Left ventricle myocardium superior (tissue), 1 donor: ENCODE measurements at places on chromosomes 12 and 14. TPM values are rescaled to one million over a fixed set of nuclear protein-coding genes. Genes with fewer than 3 reads are reported as not detected.
A peak's percentile ranks its signal among the peaks of the same experiment; 100 is the strongest.

GRCh38 chr14:104712881-104713734, 10.9 kb upstream of the ADSS1 start:
- DNase-seq, result no peak

SLCO1C1 gene
- 0.84 TPM for total RNA-seq

DNA sequence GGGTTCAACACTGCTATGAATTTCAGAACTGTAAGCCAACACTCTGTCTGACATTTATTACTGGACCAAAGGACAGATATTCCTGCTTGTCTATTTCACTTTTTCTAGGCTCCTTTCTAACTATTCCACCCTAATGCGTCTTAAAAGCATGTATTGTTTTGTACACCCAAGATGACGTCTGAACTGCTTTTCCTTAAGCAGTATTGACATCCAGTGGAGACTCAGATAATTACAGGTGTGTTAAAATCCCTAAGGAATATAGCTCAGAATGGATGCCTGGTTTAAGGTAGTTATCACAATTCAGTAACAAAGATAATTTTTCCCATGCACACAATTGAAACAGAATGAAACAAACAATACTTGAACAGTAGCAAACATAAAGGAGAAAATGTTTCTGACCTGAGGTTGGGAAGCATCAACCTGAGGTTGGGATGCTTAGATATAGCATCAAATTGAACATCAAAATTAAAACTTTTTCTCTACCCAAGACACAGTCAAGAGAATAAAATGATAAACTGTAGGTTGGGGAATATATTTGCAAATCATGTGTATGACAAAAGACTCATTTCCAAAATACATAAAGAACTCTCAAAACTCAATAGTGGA, 93.7 kb upstream of the PTPRR start:
- DNase-seq, result no peak

DNA sequence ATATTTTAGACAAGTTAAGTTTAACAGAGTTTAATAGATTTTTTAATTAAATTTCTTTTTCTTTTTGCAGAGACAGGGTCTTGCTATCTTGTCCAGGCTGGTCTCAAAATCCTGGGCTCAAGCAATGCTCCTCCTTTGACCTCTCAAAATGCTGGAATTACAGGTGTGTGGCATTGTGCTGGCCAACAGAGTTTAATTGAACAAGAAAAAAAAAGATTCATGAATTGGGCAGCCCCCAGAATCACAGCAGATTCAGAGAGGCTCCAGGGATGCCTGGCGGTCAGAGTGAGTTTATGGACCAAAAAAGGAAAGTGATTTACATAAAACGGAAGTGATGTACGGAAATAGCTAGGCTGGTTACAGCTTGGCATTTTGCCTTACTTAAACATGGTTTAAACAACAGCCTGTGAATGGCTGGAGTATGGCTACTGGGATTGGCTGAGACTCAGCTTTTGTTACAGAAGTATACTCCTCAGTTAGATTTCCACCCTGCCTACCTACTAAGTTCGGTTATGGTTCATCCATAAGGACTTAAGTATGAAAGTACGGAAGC, 14.5 kb upstream of the TESPA1 start:
- no peak for DNase-seq

MMP17 gene
- 0.47 TPM for total RNA-seq

DNA sequence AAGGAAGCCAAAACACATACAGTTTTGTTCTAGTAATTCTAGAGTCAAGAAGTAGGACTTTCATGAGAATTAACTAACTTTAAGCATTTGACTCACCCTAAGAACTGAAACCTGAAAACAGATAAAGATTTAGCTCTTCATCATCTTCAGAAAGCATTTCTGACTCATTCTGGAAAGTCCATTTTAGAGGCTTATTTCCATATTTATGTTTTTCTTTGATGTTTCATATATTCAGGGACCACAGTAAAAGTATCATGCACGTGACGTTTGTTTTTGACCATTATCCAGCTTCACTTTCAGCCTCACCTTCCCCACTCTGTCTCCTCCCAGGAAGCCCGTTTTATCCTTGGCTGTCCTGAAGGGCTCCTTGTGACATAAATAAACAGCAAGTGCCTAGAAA, 79.2 kb downstream of the MDGA2 start:
- DNase-seq, result no peak

RERG gene
- 3.8 TPM for total RNA-seq

DNA sequence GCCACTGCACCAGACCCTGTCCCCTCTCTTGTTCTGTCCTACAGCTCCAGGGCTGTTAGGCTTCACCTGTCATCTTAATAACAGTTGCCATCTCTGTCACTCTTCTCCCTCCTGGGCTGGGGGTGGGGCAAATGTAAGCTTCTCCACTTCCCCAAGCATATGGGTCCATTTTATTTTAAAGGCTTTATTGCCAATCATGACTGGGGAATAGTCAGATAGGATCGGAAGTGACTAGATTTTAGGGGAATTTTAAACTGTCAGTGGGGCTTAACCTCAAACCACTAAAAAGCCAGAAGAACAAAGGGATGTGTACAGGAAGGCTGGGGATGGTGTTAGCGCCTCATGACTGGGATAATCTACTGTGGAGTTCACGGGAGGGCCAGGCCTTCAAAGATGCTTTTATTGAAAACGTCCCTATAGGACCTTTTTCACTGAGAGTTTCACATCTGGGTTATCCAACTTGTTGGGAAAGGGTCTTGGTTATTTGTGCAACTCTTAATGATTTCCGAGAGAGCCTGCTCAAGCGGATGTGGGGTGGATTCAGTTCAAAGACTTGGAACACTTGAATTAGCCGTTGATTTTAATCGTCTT, 41.6 kb downstream of the CHST11 start:
- DNase-seq, result no peak

GRCh38 chr12:129409281-129409680, 494.5 kb downstream of the TMEM132D start:
- DNase-seq, result no peak

DNA sequence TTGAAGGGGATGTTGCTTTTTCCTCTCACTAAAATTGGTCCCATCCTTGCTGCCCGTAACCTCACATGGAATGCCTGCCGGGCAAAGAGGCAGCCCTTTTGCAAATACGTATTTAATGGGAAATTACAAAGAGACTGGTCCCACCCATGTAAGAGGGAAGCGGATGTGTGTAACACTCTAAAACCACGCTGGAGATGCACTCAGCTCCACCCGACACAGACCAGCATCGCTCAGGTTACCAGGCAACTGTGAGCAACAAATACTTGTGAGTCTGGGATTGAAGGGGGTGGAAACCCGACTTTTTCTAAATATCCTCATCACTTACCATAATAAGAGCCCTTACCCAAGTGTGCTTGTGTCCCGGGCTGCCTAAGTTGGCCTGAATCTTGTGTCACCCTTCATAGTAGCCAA, 47.7 kb downstream of the ELK3 start:
- no peak for DNase-seq

GRCh38 chr14:105153331-105153731, 15.2 kb downstream of the JAG2 start:
- DNase-seq, result peak; percentile 74

GRCh38 chr14:78758333-78758732, 588.2 kb downstream of the NRXN3 start:
- no peak for DNase-seq

GRCh38 chr14:24311837-24312615, 724 bp downstream of the LTB4R start:
- DNase-seq, result no peak

LRRK2 gene
- 7.3 TPM for total RNA-seq

DNA sequence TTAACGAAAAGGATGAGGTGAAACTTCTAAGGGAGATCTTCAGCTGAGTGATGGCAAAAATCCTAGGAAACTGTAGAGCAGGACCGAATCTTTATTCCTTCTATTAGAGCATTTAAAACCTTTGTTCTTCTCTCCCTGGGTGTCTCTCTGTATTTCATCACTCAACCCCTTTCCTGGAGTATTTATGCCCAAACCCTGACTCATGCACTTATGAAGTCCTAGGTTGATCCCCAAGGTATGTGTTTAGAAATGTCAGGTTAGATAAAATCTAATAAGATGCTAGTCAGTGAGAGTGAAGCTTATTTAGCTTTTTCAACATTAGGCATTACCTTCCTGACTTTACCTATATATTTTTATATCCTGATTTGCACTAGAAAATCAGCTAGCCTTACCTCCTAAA, 239.8 kb upstream of the NPAS3 start:
- no peak for DNase-seq

GRCh38 chr14:92341791-92342190, 18.8 kb downstream of the SLC24A4 start:
- no peak for DNase-seq

DNA sequence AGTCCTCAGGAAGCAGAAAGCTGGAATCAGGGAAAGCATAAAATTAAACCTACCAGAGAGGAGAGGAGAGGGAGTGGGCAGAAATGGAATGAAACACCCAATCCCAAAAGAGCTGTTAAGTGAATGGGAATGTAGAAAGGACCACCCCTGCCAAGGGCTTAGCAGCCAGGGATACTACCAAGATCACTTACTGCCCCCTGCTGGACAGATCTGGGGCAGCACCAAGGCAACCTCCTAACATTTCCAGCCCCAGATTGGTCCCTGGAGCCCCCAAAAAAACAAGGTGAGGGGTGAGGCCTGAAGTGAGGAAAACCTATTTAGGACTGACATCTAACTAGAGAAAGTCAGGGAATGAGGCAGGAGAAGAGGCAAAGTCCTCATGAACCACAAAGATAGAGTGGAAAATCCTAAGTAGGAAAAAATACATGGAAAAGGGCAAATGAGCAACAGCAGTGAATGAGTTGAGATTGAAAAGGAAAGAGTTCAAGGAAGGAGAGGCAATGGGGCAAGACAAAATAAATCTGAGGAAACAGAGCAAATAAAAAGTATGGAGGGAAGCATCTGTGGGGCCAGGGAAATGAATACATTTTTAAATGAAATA, 11.2 kb upstream of the FKBP11 start:
- DNase-seq, result peak; percentile 79

DNA sequence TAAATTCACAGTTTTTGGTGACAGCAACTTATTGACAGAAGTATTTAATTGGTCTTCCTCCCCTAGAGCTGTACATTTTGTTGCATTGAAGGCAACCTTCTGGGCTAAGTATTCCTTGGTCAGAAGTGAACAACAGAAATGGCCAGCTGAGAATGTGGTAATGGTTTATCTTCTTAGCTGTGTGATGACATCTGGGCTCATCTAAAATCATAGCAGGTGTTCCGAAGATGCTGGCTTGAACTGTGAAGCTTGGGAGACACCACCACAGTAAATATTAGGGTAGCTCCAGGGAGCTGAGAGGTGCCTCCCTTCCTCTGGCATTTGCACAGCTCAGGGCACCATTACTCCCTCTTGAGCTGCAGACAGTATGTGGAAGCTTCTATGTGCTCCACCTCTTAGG, 3.7 kb upstream of the PTPRB start:
- no peak for DNase-seq

CHPT1 gene
- total RNA-seq, result 120 TPM

DNA sequence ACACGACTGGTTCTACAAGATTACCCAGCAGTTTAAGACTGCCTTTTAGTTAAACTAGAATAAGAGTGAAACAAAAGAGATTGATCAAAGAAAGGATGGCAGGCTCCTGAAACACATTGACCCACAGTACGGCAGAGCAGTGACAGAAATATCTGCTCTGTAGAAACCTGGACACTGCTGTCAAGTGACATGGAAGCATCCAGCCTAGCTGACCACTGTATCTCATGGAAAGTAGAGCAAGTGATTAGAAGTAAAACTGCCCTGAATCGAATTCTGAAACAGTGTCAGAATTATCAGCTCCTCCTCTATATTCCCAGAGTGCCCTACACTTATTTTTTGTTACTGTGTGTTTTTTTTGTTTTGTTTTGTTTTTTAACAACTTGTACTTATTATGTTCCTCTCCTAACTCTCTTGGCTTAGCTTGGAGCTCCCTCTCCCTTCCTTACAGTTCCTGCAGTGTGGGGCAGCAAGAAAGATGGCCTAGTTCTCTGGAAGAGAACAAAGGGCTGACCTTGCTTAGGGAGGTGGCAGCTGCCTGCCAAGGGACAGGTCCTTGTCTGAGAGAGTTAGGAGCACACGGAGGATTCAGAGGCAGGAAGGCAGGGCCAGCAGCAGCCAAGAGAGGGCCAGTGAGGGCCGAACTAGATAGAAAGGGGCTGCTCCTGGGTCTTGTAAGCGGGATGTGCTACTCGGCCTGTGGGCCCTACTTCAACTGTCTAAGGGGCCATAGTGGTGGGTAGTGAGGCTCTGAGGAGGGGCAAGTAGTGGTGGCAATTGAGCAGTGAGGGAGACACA, 97.2 kb downstream of the PTPRR start:
- no peak for DNase-seq

DNA sequence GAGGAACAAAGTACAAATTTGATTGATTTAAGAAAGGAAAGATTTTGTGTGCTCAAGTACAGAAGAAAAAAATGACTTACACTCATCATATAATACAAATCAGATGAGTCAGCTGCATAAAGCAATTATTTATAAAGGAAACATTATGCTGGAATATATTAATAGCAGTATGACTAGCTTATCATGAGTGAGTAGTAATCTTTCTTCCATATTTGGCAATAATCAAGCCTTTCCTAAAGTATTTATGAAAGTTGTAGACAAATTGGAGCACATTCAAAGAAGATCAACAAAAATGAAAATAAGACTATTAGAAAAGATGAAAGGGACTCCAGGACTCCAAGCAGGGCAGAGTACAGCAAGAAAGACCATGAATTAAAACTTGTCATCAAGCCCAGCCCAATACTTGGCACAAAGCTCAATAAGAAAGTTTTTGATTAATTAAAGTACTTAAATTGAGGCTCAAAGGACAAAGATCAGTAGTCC, 32.8 kb downstream of the CCER1 start:
- DNase-seq, result no peak

- DNase-seq, result no peak
Measured at GRCh38 chr14:79036441-79036840, 866.3 kb downstream of the NRXN3 start.

GRCh38 chr14:44497148-44497547, 9.9 kb downstream of the FSCB start:
- DNase-seq, result no peak

DNA sequence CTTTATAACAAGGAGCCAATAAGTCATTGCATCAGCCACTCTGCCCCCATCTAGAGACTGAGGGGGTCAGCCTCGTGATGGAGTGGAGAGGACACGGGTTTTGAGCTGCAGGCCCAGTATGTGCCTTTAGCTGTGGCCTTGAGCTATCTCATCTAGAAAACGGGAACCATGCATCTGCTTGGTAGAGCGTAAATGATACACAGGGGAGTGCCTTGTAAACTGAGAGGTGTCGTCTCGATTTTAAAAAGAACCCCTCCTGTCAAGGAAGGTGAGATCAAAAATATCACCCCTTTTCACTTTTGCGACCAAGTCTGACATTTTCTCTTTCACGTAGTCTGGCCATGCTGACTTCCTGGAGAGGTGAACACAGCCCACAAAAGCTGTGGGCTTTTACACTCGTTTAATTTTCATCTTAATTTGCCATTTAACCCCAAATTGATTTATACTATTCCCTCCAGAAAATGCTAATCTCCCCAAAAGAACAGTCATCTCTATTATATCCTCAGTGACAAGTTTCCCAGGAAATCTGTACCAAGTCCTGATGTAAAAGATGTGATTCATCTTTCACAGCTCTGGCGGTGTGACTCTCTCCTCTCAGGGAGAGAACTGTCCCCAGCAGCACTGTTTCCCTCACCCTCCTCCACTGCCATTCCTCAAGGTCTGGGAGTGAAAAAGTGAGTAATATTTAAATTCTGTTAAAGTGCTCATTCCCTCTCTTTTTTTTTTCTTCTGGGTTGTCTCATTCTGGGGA, 30.6 kb downstream of the VCPKMT start:
- no peak for DNase-seq

- DNase-seq, result no peak
Measured at GRCh38 chr12:27428466-27428865, 18.1 kb upstream of the SMCO2 start.
